GM13977 (cell line): ENCODE measurements at places on chromosomes 12 and 14.

GRCh38 chr12:127145929-127146789, 1120.8 kb upstream of the TMEM132C start:
- no peak for DNase-seq

GRCh38 chr12:16844875-16845274, 238.9 kb upstream of the LMO3 start:
- no peak for DNase-seq

GRCh38 chr14:21107283-21107800, 6.5 kb downstream of the TMEM253 start:
- no peak for DNase-seq

GRCh38 chr12:9636851-9637206, 29.1 kb upstream of the KLRB1 start:
- DNase-seq, result no peak

- DNase-seq, result no peak
Observed at GRCh38 chr14:104678346-104678745, 11.1 kb upstream of the INF2 start.
